Right ventricle myocardium inferior (tissue), 1 donor: ENCODE measurements at places on chromosomes 6 and 20. TPM values are rescaled to one million over a fixed set of nuclear protein-coding genes. Genes with fewer than 3 reads are reported as not detected.

GRCh38 chr20:46649650-46649949 lies 1.7 kb downstream of the SLC13A3 start:
- no peak for DNase-seq

TTLL9 gene
- total RNA-seq, result not detected

DNA sequence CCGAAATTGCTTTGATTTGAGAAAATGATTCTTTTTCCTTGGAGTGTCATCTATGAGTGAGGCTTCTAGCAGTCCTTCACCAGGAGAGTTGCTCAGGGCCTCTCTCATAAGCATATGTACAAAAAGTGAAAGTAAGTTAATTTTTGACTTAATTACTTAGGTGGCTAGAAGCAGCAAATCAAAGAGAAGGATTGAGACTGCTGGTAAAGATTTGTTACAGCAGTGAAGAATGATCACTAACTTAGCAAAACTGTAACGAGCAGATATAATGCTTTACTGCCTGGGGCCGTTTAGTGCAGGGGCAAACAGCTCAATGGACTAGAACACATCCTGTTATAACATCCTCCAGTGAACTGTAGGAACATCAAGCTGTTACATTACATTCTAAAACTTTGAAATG lies 167.8 kb upstream of the RIPOR2 start:
- DNase-seq, result no peak

ABHD16B gene
- total RNA-seq, result not detected

GRCh38 chr6:168681748-168682147 lies 240.8 kb downstream of the SMOC2 start:
- no peak for DNase-seq

DNA sequence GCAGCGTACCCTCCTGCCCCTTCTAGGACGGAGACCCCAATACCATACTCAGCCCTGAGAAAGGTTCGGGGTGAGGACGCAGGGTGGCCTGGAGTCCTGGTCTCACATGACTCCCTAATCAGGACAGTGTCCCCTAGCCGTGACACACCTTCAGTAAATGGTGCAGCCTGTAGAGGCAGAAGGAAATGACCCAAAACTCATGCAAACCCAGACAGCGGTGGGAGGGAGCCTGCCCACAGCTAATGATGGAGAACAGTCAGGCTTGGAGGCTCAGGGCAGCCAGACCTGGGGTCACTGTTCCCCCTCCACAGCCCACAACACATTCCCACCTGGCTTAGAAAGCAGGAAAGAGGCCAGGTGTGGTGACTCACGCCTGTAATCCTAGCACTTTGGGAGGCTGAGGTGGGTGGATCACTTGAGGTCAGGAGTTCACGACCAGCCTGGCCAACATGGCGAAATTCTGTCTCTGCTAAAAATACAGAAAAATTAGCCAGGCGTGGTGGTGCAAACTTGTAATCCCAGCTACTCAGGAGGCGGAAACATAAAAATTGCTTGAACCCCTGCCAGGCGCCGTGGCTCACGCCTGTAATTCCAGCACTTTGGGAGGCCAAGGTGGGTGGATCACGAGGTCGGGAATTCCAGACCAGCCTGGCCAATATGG lies 8.8 kb upstream of the HMGA1 start:
- no peak for DNase-seq

DNA sequence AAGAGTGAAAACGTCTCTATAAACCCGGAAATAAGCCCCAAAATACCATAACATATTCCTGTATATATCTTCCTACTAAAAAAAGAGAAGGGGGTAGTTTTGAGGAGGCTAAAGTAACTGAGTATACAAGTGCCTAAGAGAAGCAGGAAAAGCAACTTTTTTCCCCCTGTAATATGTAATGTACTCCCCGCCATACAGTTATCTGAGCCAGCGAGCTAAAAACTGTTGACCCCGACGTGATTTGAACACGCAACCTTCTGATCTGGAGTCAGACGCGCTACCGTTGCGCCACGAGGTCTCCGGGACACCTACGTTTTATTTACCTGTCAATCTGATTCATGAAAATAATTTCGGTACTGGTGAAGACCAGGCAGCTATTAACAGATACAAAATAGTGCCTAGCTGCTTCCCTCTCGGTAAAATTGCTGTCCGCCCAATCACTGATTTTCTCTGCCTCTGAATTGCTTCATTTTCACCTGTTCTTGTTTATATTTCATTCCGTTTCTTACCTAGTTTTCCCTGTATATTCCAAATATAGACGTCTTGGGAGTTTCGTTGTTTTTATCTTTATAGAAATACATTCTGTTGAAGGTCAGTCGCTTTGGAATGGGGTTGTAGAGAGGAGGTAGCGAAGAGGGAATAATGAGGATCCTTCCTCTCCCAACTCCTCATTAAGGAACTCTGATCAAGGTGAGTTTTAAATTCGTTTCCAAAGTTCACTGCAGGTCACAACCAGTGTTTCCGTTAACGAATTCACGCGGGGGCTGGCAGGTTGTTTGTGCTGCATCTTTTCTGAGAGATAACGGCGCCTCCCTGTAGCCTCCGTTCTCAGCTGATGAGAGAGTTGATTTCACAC lies 33.6 kb upstream of the BTN3A2 start:
- DNase-seq, result no peak

GRCh38 chr20:61487997-61488371 lies 235.9 kb downstream of the CDH4 start:
- no peak for DNase-seq

DNA sequence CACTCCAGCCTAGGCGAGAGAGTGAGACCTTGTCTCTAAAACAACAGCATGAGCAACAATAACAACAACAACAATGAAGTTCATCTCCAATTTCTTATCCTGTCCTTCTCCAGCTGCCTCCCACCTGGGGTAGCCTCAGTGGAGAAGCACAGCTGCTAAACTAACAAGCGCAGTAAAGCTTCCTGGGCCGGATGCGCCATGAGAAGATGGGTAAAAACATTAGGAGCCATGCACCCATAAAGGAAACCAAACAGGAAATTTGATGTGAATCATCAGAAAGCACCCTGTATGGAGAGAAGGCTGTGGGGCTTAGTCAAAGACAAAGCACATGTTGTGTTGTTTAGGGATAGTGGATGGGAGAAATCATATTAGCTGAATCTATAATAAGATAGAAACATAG lies 61.1 kb upstream of the CCN6 start:
- no peak for DNase-seq

CRYBG1 gene
- total RNA-seq, result 1.8 TPM

GRCh38 chr20:1897965-1898464 lies 2.8 kb downstream of the SIRPA start:
- DNase-seq, result peak; percentile 69

NINL gene
- total RNA-seq, result 7.8 TPM

- peak; percentile 99 for DNase-seq
Observed at GRCh38 chr20:33666293-33667244, at the start of gene ACTL10. Gene ACTL10 (plus strand): TSS chr20:33666943. CDS start chr20:33667498, 555 bp downstream.

GRCh38 chr6:92446052-92446451 lies 973.3 kb downstream of the EPHA7 start:
- no peak for DNase-seq

GRCh38 chr6:123226398-123226797 lies 230.4 kb downstream of the CLVS2 start:
- no peak for DNase-seq

- no peak for DNase-seq
Observed at GRCh38 chr20:43755390-43755789, 28.6 kb upstream of the GTSF1L start.

PLAGL1 gene
- 13.1 TPM for total RNA-seq

DNA sequence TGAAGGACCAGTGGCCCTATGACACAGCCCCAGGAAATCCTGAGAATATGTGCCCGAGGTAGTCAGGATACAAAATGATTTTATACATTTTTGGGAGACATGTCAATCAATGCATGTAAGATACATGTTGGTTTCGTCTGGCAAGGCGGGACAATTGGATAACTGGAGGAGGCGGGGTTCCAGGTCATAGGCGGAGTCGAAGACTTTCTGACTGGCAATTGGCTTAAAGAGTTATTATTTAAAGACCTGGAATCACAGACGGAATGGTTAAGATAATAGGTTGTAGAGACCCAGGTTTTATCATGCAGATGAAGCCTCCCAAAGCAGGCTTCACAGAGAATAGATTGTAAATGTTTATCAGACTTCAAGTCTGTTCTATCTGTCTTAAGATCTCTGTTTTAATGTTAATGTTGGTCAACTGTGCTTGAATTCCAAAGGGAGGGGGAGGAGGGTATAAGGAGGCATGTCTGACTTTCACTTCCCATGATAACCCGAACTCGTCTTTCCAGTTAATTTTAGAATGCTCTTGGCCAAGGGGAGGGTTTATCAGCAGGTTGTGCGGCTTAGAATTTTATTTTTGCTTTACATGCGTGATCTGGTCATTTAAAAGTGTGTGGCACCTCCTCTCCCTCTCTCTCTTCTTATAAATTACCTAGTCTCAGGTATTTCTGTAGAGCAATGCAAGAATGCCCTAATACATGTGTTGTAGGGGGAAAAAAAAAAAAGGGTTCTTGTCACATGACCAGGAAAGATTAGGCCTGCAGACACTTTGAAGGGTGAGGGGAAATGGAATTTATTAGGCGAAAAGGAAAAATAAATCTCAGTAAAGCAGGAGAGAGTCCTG lies 230.7 kb downstream of the NFATC2 start:
- no peak for DNase-seq

DNA sequence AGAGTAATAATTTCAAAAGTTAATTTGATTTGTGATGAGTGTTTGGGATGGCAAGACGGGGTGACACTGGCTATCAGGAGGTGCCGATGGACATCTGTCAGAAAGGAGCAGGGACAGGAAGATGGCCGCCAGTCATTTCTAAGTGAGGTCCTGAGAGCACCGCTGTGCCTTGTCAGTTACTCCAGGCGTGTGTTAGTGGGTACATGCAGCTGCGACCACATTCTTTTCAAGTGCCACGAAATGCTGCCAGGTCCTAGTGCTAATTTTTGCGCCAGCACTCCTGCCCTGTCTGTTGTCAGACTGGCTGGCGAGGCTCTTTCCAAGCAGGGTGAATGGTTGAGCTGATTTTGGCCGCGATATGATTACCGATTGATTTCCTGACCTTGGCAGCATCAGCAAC lies 64.6 kb upstream of the INSM1 start:
- peak; percentile 45 for DNase-seq

DNA sequence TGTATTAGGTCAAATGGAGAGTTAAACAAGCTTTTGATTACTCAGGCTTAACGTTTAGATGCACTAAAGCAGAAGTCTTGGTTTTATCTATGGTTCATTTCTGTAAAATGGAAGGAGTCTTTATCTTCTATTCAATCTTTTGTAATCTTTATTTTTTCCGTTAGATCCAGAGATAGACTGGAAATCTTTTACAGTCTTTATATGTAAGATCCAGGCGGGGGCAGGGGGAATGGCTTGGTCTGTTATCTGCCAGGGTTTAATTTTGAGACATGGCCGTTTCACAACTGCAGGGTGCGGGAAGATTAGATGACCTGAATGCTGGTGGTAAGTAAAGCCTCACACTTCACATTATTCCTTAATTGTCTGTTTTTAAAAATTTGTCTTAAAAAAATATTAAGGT lies 3.7 kb downstream of the AKAP12 start:
- DNase-seq, result no peak

- DNase-seq, result no peak
Observed at GRCh38 chr6:86685230-86685797, 252.0 kb upstream of the HTR1E start.

FARS2 gene
- total RNA-seq, result 20.5 TPM
